T-helper 9 cell (primary cell): ENCODE measurements at places on chromosomes 3 and 15.

- DNase-seq: no peak
Measured at GRCh38 chr3:62167566-62168262, 205.6 kb downstream of the FEZF2 start.

GRCh38 chr15:29669823-29670222 lies 152.4 kb downstream of the TJP1 start:
- no peak for DNase-seq

DNA sequence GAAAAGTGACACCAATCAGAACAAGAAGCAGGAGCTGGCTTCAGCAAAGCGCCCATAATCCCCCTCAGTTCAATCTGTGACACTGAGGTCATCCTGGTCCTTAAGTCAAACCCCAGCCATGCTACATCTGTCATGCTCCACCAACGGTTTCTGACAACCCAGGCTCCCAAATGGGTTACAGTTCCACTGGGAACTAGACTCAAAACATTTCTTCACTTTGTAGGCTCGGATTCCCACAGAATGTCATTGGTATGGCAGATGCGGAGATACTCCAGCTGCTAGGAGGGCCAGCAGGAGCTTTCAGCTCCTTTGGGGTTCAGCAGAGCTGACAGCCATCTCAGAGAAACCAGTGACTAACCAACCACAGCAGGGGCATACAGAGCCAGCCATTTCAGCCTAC lies 48.9 kb downstream of the SUMF1 start:
- no peak for DNase-seq

DNA sequence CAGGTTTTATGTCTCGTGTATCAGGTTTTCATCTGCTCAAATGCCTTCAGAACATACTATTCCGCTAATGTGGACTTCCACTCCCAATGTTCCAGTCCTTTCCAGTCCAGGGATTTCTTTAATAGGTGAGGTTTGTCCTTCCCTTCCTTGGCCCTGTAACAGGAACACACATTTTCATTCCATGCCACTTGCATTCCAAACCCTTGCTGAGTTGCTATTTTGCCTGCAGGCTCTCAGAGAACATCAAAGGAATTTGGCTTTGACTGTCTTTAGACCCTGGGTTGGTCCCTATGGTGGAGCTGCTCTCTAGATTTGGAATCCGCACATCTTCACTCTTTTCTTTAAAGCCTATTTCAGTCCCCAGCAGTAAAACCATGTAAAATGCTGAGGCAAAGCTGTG lies 12.3 kb upstream of the ALCAM start:
- no peak for DNase-seq

GRCh38 chr15:45143946-45144345 lies 14.2 kb downstream of the DUOX1 start:
- no peak for DNase-seq
